ENCODE measurements at places on chromosomes 11 and 22.

DNA sequence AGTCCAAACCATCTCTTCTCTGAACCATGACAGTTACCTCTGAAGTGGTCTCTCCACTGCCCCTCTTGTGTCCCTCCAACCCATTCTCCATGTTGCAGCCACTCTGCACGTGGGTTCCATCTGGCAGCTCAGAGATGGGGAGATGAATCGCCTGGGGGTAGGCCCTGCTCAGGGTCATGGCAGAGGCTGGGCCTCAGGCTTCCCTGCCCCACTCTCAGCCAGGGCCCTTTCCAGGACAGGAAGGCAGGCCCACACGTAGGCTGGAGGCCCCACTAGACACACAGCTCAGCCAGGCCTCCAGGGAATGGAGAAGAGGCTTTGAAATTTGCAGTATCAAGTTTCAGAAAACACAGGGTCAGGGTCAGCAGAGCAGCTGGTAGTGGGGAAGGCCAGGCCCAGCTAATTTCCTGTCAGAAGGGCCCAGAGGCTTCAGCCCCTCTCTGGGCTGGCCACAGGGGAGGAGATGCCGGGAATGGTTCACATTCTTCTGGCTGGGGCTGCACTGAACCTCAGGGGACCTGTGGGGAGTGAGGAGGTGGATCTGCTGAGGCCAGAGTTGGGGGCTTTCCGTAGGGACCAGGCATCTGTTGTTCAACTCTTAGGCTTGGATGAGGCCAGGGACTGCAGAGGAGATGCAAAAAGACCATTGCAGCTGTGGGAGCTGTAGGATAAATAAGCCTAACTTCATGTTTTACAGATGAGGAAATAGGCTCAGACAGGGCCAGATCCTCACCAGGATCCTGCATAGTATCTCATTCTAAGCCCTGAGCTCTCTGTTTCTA lies 101.6 kb downstream of the SWAP70 start:
- DNase-seq: no peak

- no peak for DNase-seq
Observed at GRCh38 chr11:33747979-33748378, 11.8 kb upstream of the CD59 start.

GRCh38 chr22:48972979-48973693 lies 854.5 kb downstream of the BRD1 start:
- no peak for DNase-seq

- DNase-seq: no peak
Observed at GRCh38 chr22:46941968-46942798, 179.7 kb downstream of the TBC1D22A start.

DNA sequence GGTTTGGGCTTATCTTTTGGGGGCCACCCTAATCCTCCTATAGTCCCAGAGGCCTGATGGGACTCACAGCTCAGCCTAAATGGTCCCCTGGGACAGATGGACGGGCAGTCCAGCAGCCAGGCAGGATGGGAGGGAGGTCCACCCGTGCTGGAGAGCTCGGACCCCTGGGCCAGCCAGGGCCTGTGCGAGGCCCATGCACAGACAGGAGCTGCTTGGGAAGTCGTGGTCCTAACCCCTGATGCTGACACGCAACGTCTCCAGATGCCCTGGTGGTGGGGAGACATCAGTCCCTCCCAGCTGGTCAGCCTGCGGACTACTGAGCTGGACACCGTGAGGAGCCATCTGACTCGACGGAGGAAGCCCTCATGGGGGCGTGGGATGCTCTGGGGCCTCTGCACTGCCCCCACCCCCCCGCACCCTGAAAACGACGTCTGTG lies 31.2 kb upstream of the MUC5AC start:
- DNase-seq: no peak

DNA sequence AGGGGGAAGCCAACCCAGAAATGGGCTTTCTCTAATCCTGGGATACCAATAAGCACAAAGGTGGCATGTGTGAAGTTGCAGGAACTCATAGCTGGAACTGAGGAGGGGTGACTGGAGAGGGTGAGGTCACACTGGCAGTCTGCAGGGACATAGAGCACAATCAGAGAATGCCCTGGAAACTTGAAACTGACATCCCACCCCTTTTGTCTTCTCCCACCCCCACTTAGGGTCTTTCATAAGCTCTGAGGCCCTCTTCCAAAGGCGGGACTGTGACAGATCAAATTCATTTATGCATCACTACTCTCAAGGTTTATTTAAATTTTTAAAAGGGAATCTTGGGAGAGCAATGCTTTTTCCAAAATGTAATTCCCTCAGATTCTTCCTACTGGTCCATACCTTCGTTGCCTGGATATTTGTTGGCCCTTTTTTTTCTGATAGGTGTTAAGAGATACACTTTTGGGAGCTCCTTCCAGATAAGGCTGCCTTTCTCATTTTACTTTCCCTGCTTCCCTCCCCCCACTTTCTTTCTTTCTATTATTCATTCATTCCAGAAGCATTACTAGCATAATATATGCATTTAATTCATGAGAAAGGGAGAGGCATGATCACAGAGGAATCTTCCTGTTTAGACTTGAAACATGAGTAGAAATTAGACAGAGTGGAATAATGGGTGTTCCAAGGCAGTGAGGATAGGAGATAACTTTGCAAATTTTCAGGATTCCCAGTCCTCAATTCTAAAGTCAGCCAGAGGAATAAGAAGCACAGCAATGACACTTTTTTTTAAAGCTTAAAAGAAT lies 14.8 kb downstream of the OR51E2 start:
- no peak for DNase-seq

DNA sequence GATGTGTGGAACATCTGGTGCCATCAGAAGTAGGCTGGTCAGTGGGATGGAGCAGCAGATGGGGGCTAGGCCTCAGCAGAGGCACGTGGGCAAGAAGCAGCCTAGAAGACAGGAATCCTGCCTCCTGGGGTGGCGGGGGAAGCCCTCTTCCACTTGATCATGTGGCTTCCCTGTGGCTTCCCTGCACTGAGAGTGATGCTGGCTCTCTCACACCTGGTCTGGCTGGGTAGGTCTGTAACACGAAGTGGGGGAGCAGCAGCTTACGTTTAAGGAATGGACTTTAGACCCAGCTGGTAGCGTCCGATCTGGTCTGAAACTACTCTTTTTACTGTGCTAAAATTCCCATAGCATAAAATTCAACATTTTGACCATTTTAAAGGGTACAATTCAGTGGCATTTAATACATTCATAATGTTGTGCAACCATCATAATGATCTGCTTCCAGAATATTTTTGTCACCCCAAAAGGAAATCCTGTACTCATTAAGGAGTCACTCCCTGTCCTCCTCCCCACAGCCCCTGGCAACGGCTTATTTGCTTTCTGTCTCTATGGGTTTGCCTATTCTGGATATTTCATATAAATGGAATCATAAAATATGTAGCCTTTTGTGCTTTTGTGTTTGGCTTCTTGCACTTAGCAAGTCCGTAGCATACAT lies 21.7 kb downstream of the PTPN5 start:
- DNase-seq: no peak

GRCh38 chr22:45903355-45904135 lies 73.4 kb downstream of the WNT7B start:
- DNase-seq: no peak

- no peak for DNase-seq
Observed at GRCh38 chr11:113014262-113015097, 53.3 kb downstream of the NCAM1 start.

DNA sequence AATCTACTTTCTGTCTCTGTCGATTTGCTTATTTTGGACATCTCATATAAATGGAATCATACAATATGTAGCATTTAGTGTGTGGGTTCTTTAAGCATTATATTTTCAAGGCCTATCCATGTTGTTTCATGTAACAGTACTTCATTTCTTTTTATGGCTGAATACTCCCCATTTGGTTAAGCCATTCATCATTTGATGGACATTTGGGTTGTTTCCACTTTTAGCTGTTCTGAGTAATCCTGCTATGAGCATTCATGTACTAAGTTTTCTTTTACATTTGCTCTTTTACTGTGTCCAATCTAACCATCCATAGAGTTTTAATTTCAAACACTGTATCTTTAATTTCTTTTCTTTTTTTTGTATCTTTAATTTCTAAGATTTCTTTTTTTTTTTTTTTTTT lies 55.6 kb upstream of the SPTBN2 start:
- no peak for DNase-seq

DNA sequence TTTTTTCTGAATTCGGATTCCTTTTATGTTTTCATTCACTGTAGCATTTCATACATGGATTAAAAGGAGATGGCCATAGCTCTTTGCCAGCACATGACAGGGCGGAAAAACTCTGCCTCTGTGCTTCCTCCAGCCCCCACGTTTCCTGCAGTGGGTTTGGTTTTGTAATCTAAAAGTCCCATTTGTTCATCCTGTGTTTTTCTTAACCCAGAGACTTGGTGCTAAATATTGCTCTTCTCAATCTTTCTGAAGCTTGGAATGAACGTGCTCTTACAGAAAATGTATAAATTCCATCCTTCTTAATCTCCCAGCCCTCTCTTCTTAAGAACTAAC lies 89.9 kb downstream of the PPP6R3 start:
- no peak for DNase-seq

- no peak for DNase-seq
Observed at GRCh38 chr11:128250482-128250881, 336.9 kb downstream of the ETS1 start.

- DNase-seq: no peak
Observed at GRCh38 chr11:38667359-38667758, 2069.3 kb upstream of the RAG2 start.

DNA sequence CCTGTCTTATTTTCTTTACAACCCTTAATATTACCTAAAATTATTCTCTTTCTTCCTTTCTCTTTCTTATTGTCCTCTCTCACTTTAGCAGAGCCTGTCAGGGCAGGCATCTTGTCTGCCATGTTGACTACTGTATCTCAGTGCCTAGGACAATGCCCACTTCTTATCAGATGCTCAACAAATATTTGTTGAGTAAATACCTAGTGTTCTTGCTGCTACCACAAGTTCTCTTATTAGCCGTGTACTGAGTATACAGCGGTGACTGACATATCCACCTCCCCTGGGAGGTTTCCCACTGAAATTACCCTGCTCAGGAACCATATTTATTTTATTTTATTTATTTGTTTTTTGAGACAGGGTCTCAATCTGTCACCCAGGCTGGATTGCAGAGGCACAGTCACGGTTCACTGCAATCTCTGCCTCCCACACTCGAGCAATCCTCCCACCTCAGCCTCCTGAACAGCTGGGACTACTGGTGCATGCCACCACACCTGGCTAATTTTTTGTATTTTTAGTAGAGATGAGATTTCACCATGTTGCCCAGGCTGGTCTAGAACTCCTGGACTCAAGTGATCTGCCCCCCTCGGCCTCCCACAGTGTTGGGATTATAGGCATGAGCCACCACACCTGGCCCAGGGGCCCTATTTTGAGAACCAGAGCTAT lies 6.7 kb downstream of the HPX start:
- no peak for DNase-seq

DNA sequence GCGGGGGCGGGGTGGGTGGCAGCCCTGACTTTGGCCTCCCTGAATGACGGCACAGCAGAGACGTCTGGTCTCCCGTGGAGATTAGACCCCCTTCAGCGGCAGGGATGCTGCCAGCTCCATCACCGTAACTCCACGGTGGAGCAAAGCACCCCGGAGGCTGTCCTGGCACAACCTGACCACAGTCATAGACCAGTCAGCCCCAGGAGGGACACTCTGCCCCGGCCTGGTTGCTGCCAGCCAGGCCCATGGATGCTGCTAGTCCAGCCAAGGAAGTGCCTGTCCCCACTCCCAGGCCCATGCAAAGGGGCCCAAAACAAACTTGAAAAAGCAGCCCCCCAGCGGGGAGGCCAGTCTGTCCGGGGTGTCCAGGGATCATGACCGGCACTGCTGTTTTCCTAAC lies 11.5 kb upstream of the ANO1 start:
- DNase-seq: no peak

DNA sequence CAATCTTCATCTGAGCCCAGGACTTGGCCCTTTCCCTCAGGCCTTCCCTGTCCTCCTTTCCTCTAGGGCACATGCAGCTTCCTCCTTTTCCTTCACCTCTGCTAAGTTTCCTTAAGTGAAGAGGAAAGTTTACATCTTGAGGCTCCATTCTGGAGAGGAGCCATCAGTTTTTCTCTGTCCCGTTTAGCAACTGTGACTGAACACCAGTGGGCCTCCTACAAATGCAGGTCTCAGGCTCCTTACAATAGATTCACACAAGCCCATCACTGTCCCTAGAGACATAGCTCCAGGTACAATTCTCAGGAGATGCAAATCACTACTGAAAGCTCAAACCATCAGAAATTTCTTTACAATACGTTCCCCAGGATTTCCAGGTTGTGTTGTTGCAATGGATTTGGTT lies 23.3 kb upstream of the LYVE1 start:
- no peak for DNase-seq

DNA sequence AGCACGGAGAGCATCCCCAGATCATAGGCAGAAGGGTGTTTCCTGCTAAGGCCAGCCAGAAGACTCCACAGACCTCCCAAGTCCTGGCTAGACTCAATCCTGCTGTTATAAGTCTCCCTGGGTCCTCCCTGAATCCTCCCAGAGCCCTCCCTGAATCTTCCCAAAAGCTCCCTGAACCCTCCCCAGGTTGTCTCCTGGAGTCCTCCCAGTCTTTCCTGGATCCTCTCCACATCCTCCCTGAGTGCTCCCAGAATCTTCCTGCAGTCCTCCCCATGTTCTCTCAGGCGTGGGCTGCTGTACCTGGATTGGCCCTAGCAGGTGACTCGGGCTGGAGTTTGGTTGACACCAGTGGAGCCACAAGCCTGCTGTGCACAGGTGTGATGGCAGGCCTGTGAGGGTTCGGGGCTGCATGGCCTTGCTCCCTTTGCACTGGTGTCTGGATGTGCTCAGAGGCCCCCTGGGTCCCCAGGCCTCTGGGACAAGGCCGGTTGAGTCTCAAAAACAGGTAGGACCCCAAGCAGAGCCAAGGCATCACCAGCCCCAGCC lies 11.6 kb downstream of the GP1BB start:
- DNase-seq: no peak

DNA sequence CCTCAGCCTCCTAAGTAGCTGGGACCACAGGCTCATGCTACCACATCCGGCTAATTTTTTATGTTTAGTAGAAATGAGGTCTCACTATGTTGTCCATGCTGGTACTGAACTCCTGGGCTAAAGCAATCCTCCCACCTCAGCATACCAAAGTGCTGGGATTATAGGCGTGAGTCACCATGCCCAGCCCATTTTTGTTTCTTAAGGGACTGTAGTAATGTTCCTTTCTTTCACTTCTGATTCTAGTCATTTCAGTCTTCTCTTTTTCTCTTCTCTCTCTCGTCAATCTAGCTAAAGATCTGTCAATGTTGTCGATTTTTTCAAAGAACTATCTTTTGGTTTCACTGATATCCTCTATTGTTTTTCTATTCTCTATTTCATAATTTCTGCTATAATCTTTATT lies 111.0 kb upstream of the APOA1 start:
- DNase-seq: no peak

DNA sequence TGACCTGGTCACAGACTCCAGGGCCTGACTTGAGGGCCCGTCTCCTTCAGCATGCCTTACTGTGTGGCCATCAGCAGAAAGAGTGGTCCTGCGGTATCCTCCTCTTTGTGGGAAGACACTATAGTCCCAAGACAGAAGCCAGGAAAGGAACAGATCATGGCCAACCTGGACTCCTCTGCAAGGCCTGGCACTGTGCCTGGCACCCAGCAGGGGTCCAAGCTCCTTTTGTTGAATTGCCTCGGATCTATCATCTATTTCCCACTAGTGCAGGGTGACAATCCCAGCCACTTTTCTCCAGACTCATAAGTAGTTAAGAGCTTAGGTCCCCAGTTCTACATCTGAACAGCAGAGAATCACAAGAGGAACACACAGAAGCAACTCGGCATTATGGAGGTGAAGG lies 27.0 kb downstream of the DSCAML1 start:
- DNase-seq: no peak

All from stimulated activated CD8-positive, alpha-beta memory T cell treated with anti-CD3 and anti-CD28 coated beads, Interleukin-15, amount 100 ng/mL, for 4 hours (primary cell).